Fibroblast of skin of back (primary cell): ENCODE measurements at places on chromosomes 1 and 21.
A peak's percentile ranks its signal among the peaks of the same experiment; 100 is the strongest.

- DNase-seq, result no peak
Measured at GRCh38 chr21:38639571-38640354, 141.5 kb upstream of the ERG start.

GRCh38 chr1:237891979-237892378 is 1.3 kb upstream of the ZP4 start:
- no peak for DNase-seq

DNA sequence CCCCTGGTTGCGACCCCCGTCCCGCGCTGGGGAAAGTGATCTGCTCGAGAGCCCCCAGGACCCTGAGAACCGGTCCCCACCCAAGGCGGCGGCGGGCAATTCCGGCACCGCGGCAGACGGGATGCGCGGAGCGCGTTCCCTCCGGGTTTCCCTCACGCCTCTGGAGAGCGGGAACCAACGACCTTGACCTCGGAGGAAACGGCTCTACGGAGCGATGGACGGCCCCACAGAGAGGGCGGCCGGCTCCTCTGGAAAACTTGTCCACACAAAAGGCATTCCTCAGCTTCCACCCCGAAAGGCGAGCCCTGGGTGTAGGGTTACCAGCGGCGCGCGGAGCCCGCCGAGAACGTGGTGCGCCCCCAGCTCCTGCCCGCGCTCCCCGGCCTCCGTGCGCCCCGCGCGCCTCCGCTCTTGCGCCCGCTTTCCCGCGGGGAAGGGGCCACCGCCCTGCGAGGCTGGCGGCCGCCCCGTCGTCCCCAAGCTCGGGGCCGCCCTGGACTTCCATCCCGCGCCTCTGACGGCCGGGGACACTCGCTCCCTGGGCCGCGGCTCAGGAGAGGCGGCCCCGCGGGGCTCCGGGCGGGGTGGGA is 391 bp upstream of the KIAA1614 start:
- peak; percentile 56 for DNase-seq

GRCh38 chr1:40014812-40015594 is 25.5 kb upstream of the CAP1 start:
- peak; percentile 95 for DNase-seq

DNA sequence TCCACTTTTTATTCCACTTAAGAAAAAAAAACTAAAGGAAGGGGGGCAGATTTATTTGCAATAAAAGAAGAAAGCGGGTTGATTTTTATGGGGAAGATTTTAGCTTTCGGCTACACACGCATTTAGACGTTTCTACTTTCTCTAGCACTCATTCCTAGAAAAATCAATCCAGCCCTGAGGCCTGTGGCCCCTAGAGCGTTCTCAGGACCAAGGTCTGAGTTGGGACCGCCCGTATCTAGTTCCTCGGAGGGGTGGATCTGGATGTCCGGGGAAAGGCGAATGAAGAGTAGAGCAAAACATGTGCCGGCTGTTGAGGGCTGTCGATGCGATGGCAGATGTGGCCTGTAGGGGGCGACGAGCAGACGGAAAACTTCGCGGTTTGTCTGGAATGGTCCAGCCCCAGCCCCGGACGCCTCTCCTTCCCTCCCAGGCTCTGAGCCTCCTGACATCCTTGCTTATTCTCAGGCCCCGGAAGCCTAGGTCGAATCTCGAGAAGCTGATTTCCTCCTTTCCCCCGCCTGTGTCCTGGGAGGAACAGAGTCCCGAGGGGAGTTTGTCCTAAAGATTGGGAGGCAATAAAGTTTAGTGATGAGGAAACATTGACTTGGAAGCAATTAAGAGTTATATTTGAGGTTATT is 5.2 kb downstream of the FOXD3 start:
- DNase-seq, result peak; percentile 57

GRCh38 chr1:5742032-5742431 is 250.2 kb downstream of the NPHP4 start:
- no peak for DNase-seq

DNA sequence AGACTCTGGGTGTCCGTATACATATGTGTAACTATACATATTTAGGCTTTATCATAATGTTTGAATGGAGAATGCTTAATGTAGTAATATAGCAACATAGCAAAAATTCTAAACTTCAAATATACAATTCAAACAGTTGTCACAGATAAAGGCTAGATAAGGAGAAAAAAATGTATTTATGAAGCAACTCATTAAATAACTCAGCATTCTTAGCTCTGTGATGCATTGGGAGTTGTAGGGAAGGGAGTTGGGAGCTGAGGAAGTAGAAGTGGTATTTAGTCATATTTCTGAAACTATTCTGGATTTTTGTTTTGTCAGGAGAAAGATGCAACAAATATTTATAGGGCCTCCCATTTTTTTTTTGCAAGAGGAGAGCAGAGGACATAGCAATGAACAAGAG is 197.8 kb downstream of the PBX1 start:
- no peak for DNase-seq
